RKO (cell line): ENCODE measurements at places on chromosomes 1 and 21.
A peak's percentile ranks its signal among the peaks of the same experiment; 100 is the strongest.

DNA sequence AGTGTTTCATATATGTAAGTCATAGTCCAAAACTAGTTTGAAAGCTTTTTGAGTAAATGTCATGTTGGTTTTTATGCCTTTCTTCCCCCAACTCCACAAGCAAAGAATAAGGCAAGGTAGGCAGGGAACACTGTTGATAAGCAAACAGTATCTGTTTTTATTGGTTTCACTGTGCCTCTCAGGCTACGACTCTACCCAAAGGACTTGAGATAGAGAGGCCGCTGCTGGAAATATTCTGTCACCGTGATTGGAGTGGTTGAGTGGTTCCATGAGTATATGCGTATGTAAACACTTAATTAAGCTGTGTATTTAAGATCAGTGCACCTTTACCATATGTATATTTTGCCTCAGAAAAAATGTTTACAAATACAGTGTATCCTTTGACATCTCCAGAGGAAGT lies 138.1 kb upstream of the KIF26B start:
- DNase-seq, result no peak

- DNase-seq, result no peak
These were observed 8.6 kb downstream of the SLC2A1 start for GRCh38 chr1:42950116-42950481.

GRCh38 chr1:158969855-158970254 lies 38.5 kb downstream of the PYHIN1 start:
- peak; percentile 31 for DNase-seq

GRCh38 chr1:247209396-247209795 lies 37.6 kb upstream of the ZNF124 start:
- peak; percentile 40 for DNase-seq

DNA sequence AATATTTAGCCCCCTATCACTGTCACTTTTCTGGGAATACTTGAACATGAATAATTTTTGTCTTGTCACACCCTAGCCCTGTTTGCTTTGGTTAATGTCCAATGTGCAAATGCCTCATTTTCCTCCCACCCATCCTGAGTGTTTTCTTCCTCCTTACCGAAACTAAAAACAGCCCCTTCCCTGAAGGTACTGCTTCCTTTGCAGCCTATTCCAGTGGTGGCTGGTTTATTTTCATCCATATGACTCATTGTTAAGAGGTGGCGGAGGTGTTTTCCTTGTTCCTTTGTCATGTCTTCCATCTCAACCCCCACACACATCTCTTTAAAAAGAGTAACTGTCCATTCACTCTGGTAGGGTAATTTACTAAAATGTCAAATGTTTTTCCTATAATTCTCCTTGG lies 40.4 kb downstream of the CD55 start:
- no peak for DNase-seq

- DNase-seq, result peak; percentile 50
These were observed 1.7 kb downstream of the WNT9A start for GRCh38 chr1:227945891-227946623.
